ENCODE measurements at places on chromosomes 7 and 10. TPM values are rescaled to one million over a fixed set of nuclear protein-coding genes. Genes with fewer than 3 reads are reported as not detected.

The RARRES2 gene
- 200 TPM for total RNA-seq

The NPTX2 gene
- total RNA-seq: 1.3 TPM

The SCIN gene
- 9.3 TPM for total RNA-seq

The C10orf105 gene
- total RNA-seq: 0.44 TPM

The AGMO gene
- not detected for total RNA-seq

The LRRTM3 gene
- total RNA-seq: not detected

The NACAD gene
- total RNA-seq: 4.3 TPM

The PPP1R17 gene
- total RNA-seq: not detected

DNA sequence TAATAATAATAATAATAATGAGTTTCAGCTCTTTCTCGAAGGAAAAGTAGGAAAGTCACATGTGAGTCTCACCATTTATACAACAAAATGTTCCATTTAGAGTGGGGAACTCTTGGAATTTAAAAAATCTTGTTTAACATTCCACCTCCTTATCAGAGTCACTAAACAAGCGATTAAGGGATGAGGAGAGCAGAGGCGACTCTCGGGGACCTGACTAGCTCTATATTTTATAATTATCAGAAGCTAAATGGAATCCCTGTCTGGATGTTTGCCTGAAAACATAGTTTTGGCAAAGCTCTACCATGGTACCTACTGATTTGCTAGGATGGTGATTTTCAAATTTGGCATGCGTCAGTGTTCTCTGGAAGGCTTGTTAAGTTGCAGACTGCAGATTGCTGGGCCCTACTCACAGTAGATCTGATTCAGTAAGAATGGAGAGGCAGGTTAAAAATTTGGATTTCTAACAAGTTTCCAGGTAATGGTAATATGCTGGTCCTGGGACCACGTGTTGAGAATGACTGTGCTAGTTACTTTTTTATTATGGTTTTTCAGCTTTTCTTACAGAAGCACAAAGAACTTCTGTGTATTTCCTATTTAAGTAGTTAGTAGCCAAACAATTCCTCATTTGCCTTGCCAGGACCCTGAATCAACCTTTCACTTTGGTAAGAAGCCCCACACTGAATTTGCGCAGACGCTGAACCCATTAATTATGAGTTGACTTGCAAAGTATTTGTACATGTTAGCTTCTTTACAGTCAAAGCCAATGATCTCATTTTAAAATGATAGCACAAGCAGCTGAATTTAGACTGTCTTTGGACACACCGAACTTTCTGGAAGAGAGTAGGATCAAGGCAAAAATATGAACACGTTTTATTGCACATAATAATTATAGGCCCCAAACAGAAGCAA lies 39.5 kb downstream of the CPED1 start:
- H3K27ac ChIP-seq: peak overlapping the region; percentile 45
- no peaks in the 10 kb centered on the region for H3K27me3 ChIP-seq
- DNase-seq: no peak
- no peaks in the 10 kb centered on the region for H3K36me3 ChIP-seq
- H3K4me3 ChIP-seq: no peak overlapping the region
- peaks cover 13% of the 10 kb centered on the region for H3K4me1 ChIP-seq

DNA sequence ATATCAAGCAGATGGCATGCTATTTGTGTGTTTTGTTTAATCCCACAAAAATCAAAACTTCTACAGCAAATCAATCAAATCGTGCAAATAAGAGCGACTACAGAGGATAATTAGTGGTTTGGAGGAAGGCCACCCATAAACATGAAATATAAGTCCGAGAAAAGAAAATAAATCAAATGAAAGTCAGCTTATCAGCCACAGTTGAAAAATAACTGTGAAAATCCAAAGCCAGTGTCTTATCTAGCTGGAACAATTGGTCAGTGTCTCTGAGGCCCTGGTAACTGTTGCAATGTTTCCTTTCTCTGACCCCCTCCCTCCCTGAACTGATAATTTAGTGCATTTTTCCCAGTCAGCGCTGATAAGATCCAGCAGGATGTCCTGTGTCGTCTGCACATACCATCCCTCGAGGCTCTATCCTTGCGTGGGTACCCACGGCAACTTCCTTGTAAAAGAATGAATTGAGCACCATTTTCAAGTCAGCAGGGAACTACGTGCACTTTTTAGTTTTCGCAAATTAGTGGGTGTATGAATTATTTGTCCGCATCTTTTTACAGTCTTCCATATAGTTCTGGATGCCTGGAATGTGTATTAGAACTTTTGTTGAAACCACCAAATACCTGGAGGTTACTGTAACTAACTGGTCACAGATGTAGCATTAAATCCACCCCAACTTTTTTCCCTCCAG lies 10.8 kb upstream of the JCAD start:
- no peak overlapping the region for H3K27ac ChIP-seq
- H3K4me1 ChIP-seq: no peaks in the 10 kb centered on the region
- no peak overlapping the region for H3K4me3 ChIP-seq
- no peaks in the 10 kb centered on the region for H3K27me3 ChIP-seq
- no peaks in the 10 kb centered on the region for H3K36me3 ChIP-seq
- no peak for DNase-seq

GRCh38 chr10:58807629-58808022 lies 295.0 kb downstream of the BICC1 start:
- no peaks in the 10 kb centered on the region for H3K4me1 ChIP-seq
- no peak for DNase-seq
- no peak overlapping the region for H3K4me3 ChIP-seq
- no peaks in the 10 kb centered on the region for H3K36me3 ChIP-seq

GRCh38 chr7:151905766-151906165 lies 28.9 kb upstream of the PRKAG2 start:
- DNase-seq: no peak
- H3K27ac ChIP-seq: no peak overlapping the region
- no peaks in the 10 kb centered on the region for H3K4me1 ChIP-seq
- H3K4me3 ChIP-seq: no peak overlapping the region
- no peaks in the 10 kb centered on the region for H3K36me3 ChIP-seq

DNA sequence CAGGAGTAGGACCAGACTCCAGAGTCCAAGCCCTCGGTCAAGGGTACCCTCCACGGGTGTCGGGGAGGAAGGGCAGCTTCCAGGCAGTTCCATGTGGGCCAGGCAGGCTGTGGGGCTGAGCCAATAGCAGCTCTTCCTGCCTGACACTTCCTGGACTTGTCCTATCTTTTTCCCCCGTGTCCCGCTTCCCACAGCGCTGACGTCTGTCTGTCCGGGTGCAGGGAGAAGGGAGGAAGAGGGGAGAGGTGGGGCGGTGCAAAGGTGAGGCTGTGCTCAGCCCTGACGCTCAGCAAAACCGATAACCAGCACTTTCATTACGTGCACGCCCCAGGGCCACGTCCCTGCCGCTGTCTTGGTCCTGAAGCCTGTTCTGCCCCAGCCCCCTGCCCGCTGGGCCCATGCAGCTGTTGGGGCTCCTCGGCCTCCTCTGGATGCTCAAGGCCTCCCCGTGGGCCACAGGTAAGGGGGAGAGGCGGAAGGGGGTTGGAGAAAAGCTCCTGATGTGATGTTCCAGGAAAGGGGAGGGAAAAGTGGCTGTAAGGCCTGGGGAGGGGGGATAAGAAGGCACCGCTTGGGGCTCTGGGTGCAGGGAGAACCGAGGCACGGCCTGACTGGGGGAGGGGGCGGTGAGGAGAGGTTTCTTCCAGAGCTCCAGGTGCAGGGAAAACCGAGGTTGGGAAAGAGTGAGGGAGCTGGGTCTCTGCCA lies at the start of gene MUC3A:
MUC3A (plus strand) TSS at position 308 of the 706 bp plus-strand sequence; CDS start at position 399, 91 bp downstream.
- H3K4me1 ChIP-seq: no peaks in the 10 kb centered on the region
- no peak within 1 kb of the TSS for H3K4me3 ChIP-seq
- no peaks in the 10 kb centered on the region for H3K27me3 ChIP-seq
- H3K36me3 ChIP-seq: no peaks in the 10 kb centered on the region
- DNase-seq: peak; percentile 72

GRCh38 chr7:158313931-158314330 lies 273.7 kb downstream of the PTPRN2 start:
- no peaks in the 10 kb centered on the region for H3K4me1 ChIP-seq
- H3K27me3 ChIP-seq: peaks cover 3% of the 10 kb centered on the region
- no peak overlapping the region for H3K27ac ChIP-seq
- no peak for DNase-seq

DNA sequence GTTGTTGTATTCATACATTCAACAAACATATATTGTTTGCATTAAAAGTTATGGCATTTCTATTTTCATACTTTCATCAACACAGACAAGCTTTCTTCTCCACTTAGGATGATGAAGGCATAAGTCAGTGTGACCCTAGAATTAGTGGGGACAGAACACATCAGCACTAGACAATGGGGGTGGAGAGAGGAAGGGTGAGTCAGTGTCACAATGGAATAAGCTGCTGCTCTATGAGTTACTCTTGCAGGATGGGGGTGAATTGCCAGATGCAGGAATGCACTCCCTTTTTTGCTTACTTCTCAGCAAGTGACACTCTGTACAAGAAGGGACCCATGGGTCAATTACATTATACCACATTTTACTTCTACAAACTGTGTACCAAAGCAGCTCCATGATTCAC lies 74.0 kb downstream of the DGKI start:
- H3K4me1 ChIP-seq: no peaks in the 10 kb centered on the region
- no peaks in the 10 kb centered on the region for H3K27me3 ChIP-seq
- no peaks in the 10 kb centered on the region for H3K36me3 ChIP-seq
- no peak overlapping the region for H3K4me3 ChIP-seq
- H3K27ac ChIP-seq: no peak overlapping the region

DNA sequence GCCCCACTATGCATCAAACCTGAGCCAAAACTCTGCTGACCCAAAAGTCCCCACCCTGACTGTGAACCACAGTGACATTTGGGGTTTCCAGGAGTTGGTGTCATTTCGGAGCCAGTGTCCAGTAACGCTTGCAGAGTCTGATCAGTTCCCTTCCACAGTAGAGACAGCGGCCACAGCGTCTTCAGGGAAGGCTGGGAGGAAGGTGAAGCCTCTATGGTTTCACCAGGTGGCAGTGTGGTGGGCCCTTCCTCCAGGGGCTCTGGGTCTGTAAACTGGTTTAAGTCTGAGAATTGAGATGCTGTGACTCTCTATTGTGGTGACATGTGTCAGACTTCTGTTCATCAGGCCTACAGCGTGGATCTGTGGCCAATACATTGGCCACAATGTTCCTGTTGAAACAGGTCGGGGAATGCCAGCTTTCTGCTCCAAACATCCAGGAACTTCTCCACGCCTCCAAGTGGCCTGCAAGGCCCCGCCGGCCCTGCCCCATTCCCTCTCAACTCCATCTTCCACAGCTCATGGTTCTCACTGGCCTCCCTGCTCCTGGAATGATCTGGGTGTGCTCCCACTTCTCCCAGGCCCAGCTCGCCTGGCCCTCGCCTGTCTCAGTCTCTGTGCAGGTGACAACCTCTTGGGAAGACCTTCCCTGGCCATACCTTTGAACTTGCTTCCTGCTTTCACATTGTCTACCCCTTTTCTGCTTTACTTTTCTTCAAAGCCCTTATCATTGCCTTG lies 124.5 kb upstream of the FAM20C start:
- no peaks in the 10 kb centered on the region for H3K36me3 ChIP-seq
- H3K4me3 ChIP-seq: no peak overlapping the region
- peaks cover 6% of the 10 kb centered on the region for H3K4me1 ChIP-seq
- DNase-seq: no peak
- no peaks in the 10 kb centered on the region for H3K27me3 ChIP-seq

GRCh38 chr10:11326241-11326640 lies 285.2 kb downstream of the USP6NL start:
- H3K4me1 ChIP-seq: no peaks in the 10 kb centered on the region
- H3K4me3 ChIP-seq: no peak overlapping the region
- DNase-seq: no peak
- peaks cover 22% of the 10 kb centered on the region for H3K36me3 ChIP-seq

GRCh38 chr10:110556969-110557601 lies 10.4 kb upstream of the SMC3 start:
- DNase-seq: peak; percentile 32
- no peak overlapping the region for H3K27ac ChIP-seq
- H3K4me3 ChIP-seq: no peak overlapping the region
- H3K4me1 ChIP-seq: no peaks in the 10 kb centered on the region

DNA sequence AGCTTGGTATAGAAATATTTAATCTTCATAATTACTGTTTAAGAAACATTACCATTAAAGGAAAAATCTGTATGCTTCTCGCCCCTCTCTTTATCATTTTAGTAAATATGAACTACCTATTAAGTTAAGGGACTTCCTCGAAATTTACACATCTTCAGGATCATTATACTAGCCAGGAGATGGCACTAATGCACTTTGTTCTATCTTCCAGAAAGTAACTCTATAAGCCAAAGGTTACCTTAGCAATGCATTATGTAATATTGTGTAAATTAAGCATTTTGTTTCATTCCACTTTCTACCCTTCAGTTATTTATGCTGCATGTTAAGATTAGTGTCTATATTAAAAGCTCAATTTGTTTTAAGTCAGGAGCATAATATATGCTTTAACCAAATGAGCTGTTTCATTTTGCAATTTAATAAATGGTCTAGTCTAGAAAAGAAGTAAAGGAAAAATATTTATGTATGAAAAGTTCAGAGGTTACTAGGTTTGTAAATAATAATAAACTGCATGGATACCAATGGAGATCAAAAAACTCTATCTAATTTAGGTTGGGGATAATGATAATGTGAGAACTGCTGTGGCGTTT lies 128.5 kb downstream of the ANKRD7 start:
- DNase-seq: no peak
- H3K36me3 ChIP-seq: no peaks in the 10 kb centered on the region
- no peak overlapping the region for H3K4me3 ChIP-seq
- H3K27ac ChIP-seq: no peak overlapping the region
- H3K4me1 ChIP-seq: no peaks in the 10 kb centered on the region

GRCh38 chr7:69717221-69717620 lies 118.9 kb downstream of the AUTS2 start:
- peaks cover 3% of the 10 kb centered on the region for H3K4me1 ChIP-seq
- H3K27me3 ChIP-seq: no peaks in the 10 kb centered on the region
- no peak for DNase-seq
- H3K27ac ChIP-seq: no peak overlapping the region
- H3K4me3 ChIP-seq: no peak overlapping the region

DNA sequence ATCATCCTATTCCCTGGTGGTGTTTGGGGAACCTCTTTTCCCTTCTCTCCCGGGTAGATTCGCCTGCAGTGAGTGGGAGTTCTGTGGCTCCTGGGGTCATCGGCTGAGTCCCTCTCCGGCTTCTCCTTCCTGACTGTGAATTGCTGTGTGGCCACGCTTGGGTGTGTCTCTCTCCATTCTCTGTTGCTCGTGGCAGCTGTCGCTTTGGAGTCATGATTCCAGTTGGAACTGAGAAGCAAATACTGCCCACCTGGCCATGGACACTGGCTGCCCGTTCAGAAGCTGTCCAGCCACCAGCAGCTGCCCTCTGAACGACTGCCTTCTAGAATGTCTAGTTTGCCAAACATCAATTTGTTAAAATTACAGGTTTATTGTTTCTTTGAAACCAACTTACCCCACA lies 23.1 kb upstream of the PITRM1 start:
- H3K27me3 ChIP-seq: no peaks in the 10 kb centered on the region
- no peaks in the 10 kb centered on the region for H3K36me3 ChIP-seq
- no peak overlapping the region for H3K4me3 ChIP-seq
